SK-MEL-5 (cell line): ENCODE measurements at places on chromosomes 6 and 20. TPM values are rescaled to one million over a fixed set of nuclear protein-coding genes. Genes with fewer than 3 reads are reported as not detected.

The IRF4 gene
- total RNA-seq, result 69.7 and 76.9 TPM in 2 replicates

- no peak for DNase-seq
Observed at GRCh38 chr6:81614292-81614691, 138.2 kb downstream of the TENT5A start.

DNA sequence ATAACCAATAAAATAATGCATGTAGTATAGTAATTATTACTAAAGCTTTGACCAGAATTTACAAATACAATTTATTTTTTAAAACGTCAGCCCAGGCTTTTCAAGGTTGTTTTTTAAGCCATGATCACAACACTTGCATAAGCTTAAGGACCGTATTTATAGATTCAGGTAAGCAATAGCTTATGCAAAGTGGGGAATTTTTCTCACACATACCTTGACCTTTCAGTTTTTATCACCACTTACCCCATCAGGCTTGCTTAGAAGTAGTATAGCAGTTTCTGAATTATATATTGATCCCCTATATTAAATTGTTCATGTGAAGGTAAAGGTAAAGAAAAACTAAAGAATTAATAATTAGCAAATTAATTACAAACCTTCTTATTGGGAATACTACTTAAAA is 232.3 kb upstream of the FKBP1C start:
- DNase-seq, result no peak

- no peak for DNase-seq
Observed at GRCh38 chr6:21713481-21713880, 119.9 kb downstream of the SOX4 start.

The EPPIN gene
- total RNA-seq, result not detected in 2 replicates

The SOX18 gene
- total RNA-seq, result 0.37 TPM in 1 of 2 replicates, not detected in the other

GRCh38 chr20:25987073-25987927 is 290.6 kb upstream of the ZNF337 start:
- no peak for DNase-seq
